Cortex of kidney (tissue), 1 donor: ENCODE measurements at places on chromosomes 4 and X.

DNA sequence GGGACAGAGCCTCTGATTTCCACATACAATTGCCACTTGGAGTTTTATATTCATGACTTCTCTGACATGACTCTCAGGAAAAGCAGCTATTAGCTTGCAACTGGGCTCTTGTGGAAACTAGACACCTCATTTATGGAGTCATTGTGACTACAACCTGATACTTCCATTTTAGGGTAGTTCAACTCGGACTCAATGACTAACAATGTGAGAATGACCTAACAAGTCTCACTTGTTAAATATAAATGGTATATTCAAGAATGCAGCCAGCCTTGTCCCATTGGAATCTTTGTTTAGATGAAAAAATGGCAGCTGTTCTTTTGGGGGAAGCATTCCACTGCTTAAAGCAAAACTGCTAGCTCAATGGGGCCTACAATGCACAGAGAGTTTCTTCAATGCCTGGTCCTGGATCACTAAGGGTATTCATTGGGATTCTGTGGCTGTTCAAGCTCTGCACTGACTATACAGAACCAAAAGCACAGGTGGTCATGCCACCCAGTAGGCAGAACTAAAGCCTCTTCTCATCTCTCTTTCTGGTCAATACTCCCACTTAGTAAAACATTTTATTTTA is 36.5 kb upstream of the GLRA3 start:
- no peak for DNase-seq

DNA sequence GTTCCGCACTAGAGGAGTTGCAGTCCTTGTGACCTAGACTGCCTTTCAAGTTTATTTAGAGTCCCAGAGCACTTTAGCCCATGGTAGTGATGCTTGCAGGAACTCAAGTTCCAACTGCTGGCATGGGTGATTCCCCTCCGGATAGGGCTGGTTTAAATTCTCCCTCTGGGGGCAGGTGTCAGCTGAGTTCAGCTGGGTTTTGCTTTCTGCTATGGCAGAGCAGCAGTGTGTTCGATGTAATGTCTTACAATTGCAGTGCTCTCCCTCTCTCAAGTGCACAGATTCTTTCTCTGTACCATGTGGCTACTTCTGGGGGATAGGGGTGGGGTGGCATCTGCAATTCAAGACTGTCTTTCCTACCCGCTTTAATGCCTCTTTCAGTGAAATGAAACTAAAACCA is 164.8 kb upstream of the ZIC3 start:
- no peak for DNase-seq

DNA sequence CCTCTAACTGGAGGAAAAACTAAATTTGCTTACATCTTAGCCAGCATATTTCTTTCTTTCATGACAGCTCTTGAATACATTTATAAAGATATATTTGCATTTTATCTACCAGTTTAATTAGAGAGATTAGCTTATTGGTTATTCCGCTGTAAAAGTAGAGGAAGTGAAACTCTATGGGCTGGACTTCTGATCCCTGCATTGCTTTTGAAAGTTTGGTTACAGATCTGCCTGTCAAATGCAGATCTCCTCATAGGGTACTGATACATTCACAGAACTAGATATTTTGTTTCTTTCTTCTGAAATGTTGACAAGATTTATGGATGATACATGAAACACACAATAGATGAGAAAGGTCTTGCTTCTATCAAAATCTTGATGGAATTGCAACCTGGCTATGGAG is 581.4 kb upstream of the AADAT start:
- DNase-seq = no peak

DNA sequence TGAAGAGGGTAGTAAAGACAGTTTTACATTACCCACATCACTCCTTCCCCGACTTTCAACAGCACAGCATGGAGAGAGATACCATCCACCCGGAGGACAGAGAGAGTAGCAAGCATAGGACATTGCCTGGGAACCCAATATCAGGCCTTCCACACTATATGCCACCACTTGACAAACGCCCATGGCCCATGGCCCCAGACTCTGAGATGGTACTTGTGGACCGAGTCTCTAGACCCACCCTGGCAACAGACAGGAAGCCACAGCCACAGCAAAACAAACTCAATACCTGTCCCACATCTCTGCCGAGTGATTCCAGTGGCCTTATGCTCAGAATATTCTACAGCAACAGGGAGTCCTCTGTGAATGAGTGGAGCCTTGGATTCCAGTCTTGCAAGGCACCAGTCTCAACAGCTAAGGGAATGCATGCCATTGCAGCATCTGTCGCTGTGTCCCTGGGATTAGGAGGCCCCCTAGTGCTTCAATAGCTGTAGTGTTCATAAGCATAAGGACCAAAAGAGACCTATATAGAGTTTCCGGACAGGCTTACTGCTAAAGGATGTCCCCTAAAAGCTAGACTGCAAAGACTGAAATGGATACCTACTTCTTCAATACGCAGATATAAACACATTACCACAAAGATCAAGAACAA is 14.7 kb upstream of the CT55 start:
- no peak for DNase-seq

DNA sequence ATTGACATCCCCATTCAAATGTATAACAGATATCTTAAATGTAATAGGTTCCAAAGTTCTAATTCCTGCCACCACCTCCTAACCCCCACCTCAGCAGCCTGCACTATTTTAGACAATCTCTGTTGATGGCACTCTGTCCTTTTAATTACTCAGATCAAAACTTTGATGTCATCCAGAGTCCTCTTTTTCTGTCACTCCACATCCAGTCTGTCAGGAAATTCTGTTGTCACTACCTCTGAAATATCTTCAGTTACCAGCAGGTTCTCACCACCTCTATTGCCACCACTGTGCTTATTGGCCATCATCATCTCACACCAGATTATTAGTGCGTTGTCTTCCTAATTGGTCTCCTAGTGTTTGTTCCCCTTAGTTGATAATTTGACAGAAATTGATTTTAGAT is 76.2 kb downstream of the PTPN13 start:
- no peak for DNase-seq

DNA sequence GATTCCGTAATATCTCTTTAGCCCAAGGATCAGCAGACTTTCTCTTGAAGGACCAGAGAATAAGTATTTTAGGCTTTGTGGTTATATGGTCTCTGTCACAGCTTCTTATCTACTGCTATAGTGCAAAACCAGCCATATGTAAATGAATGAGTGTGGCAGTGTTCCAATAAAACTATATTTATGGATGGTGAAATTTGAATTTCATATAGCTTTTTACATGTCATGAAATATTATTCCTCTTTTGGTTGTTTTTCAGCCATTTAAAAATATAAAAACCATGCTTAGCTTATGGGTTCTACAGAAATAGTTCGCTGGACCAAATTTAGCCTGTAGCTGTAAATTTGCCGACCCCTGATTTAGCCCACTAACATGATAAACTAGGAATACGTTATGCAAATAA is 18.0 kb upstream of the MSMO1 start:
- no peak for DNase-seq

GRCh38 chrX:10726647-10727046 is 106.3 kb upstream of the MID1 start:
- no peak for DNase-seq

DNA sequence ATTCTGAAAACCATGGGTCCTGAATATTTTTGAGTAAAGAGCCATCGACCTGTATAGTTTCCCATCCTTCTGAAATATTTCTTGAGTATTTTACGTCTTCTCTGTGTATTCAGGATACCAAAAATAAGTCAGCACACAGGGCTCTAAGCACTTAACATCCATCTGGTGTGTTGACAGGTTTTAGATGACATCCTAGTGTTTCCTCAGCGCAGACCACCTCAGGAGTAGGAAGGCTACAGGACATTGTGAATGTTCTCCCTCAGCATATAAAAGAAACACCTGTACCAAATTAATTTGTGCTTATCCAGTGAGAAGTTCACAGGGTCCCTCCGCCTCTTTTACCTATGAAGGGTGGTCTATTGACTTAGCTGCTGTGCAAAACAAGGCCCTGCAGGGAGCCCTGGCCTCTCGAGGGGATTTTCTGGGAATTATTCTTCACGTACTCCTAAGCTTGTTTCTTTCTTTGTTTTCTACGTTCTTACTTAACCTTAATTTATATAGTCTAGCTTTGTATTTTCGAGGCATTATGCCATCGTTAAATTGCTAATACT is 241.8 kb downstream of the FBXO8 start:
- no peak for DNase-seq

DNA sequence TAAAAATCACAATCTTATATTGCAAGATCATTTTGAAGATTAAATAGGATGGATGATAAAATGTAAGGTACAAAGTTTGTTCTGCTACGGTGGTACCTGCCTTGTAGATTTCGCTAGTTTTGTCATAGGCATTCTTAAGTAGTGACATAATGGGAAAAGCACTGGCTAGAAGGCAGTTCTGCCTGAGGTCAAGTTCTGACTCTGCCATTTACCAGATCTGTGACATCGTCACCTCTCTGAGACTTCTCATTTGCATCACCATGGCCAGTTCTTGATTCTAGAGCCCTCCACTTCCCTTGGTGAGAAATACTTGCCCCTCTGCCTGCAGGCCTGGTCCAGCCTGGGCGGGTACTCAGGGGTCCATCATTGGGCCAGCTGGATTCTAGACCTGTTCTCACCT is 85.2 kb downstream of the HS3ST1 start:
- DNase-seq = no peak

DNA sequence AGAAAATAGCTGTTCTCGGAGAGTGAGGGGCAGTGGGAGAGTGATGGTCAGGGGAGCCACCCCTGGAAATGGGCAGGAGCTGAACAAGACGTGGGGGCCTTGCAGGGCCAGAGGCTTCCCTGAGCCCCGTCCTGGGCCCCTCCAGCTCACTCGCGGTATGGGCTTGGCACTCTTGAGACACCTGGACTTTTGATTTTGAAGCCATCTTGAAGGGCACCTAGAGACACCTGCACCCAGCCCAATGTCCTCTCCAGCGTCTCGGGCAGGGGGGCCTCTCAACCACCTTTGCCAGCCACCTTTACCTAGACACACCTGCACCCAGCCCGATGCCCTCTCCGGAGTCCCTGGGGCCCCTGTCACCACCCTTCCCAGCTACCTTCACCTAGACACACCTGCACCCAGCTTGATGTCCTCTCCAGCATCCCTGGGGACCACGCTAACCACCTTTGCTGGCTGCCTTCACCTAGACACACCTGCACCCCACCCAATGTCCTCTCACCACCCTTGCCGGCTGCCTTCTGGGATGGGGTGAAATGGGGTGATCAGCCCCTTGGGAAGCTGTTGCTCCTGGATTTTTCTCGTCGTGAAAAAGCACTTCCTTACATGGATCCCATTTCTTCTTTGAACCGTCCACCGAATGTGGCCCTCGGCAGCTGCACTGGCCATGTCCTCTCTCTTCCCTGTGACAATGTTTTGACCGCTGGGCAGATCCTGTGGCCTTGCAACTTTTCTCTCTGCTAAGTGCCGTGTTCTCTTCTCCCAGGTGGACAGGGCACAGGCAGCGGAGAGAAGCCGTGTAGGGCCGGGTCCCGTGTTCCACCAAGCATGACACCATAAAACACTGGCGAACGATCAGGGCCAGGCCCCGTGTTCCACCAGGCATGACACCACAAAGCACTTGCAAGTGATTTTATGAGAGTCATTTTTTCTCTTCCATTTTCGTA is 47.5 kb downstream of the CPZ start:
- no peak for DNase-seq

- DNase-seq = no peak
These were observed 11.2 kb upstream of the TFDP3 start for GRCh38 chrX:133229361-133229760.

DNA sequence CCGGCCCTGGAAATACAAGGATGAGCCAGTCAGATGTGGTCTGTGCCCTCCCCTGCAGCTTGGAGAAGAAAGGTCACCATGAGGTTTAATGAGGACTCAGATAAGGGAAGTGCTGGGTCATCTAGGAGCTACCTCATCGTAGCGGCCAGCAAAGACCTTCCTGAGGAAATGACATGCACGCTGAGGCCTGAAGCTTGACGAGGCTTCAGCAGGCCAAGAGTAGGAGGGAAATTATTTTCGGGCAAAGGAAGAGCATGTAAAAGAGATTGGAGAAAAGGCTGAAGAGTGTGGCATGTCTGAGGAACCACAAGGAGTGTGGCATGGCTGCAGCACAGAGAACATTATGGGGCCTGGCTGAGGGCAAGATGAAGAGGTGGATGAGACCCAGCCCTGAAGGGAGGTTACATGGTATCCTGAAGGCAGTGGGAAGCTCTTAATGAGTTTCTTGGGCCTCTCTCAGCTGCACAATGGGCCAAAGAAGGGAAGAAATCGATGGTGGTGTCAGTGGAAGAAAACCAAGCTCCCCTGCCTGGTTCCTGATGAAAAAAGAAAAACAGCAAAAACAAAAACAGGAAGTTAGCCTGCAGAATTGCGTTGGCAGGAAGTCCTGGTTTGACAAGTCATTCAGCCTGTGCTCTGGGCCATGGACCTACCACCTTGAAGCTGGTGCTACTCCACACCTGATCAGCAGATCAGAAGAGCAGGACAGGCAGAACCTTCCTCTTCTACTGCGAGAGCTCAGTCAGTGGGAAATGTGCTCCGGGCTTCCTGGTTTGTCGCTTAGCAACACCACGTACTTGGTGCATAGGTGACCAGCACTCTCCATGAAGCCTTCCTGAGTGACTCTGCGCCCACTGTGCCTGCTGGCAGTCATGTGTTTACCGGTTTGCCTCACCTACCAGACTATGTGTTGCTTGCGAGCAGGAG is 134.5 kb upstream of the KLF3 start:
- DNase-seq = no peak

DNA sequence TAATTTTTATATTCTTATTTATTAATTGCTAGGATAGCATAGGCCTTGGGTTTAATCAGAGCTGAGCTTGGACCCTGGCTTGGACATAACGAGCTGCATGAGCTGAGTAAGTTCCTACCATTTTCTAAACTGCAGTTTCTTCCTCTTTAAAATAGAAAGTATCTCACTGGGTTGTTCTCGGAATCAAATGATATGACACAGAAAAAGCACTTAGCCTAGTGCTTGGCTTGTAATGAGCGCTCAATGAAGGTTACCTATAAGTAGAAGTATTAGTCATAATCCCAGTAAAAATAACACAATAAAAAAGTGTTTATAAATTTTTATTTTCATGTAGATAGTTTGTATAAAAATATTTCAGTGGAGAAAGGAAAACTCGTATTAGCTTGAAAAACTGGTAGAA is 113.3 kb upstream of the PDLIM3 start:
- no peak for DNase-seq

- no peak for DNase-seq
These were observed 243.9 kb upstream of the WDFY3 start for GRCh38 chr4:85210353-85210752.

- no peak for DNase-seq
These were observed 25.6 kb upstream of the ARHGAP36 start for GRCh38 chrX:131032354-131033230.

- DNase-seq = no peak
These were observed 32.4 kb upstream of the PGM2 start for GRCh38 chr4:37794056-37794455.

DNA sequence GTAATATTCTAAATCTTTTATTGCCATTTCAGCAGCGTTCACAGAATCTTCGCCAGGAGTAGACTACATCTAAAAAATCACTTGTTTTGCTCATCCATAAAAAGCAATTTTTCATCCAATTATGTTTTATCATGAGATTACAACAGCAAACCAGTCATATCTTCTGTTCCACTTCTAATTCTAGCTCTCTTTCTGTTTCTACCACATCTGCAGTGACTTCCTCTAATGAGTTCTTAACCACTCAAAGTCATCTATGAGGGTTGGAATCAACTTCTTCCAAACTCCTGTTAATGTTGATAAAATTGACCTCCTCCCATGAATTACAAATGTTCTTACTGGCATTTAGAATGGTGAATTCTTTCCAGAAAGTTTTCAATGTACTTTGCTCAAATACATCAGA is 174.4 kb upstream of the BRWD3 start:
- no peak for DNase-seq

- no peak for DNase-seq
These were observed 38.4 kb upstream of the PJA1 start for GRCh38 chrX:69203638-69204037.
